Activated naive CD4-positive, alpha-beta T cell (primary cell): ENCODE measurements at places on chromosomes 12 and 14.
A peak's percentile ranks its signal among the peaks of the same experiment; 100 is the strongest.

DNA sequence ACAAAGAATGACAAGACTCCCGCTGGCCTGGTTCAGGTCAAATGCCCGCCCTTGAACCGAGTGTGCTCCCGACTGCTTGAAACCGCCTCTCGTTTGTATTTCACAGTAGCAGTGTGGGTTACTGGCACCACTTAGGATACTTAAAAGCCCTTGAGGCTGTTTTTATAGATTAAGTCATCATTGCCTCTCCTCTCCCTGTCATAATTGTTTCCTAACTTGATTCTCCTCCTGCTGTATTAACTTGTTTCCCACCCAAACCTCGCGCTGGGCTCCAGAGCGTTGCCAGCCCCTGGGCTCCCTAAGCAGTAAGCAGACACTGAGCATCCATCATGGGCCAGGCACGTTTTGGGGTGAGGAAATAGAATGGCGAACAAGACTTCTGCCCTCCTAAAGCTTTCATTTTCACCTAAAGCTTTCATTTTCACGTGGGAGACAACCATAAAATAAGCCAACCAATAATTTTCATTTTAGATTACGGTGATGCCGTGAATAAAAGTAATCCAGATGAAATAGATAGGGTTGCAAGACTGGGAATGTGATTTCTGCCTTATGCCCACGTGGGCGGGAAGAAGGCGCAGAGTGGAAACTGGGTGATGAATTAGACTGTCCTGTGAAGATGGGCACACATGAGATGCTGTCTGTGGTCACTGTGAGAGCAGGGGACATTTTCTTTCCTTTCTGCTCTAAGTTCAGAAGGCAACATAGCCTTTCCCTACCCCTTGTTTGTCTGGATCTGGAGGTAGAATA is 97.5 kb downstream of the PPP2R5C start:
- DNase-seq, result no peak

GRCh38 chr12:68001486-68002466 is 12.5 kb downstream of the IFNG-AS1 start:
- no peak for DNase-seq

DNA sequence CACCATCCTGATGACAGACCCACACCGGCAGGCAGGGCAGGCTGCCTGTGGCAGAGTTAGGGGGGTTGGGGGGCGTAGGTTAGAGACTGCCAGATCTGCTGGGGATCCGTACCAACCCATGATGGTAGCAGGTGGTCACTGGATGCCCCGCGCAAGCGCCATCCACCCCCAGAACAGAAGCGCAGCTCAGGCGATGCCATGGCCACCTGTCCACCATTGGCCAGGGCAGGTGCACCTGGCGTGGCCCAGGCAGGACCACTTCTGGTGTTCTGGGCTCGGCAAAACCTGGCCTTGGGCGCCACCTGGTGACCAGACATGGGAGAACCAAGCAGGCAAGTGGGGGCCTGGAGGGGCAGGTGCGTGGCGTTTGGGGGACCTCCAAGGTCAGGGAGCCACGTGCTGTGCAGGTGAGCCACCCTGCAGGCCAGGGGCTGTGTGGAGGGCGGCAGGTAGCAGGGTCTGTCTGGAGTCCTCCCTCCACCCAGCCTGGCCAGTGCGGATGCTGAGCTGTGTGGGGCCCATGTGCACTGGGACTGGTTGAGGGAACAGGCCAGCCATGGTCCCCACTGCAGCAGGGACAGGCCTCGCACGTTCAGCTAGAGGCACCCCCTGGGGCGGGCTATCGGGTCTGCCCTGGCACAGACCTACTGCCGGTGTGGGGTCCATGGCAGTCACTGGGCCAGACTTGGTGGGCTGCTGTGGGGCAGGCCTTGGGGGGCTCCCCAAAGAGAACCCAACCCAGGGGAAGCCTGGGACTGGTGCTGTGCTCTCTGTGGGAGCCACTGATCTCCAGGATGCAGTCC is 15.6 kb downstream of the BAG5 start:
- DNase-seq, result peak; percentile 71

- no peak for DNase-seq
These were observed 18.6 kb downstream of the SPPL3 start for GRCh38 chr12:120885521-120885920.

DNA sequence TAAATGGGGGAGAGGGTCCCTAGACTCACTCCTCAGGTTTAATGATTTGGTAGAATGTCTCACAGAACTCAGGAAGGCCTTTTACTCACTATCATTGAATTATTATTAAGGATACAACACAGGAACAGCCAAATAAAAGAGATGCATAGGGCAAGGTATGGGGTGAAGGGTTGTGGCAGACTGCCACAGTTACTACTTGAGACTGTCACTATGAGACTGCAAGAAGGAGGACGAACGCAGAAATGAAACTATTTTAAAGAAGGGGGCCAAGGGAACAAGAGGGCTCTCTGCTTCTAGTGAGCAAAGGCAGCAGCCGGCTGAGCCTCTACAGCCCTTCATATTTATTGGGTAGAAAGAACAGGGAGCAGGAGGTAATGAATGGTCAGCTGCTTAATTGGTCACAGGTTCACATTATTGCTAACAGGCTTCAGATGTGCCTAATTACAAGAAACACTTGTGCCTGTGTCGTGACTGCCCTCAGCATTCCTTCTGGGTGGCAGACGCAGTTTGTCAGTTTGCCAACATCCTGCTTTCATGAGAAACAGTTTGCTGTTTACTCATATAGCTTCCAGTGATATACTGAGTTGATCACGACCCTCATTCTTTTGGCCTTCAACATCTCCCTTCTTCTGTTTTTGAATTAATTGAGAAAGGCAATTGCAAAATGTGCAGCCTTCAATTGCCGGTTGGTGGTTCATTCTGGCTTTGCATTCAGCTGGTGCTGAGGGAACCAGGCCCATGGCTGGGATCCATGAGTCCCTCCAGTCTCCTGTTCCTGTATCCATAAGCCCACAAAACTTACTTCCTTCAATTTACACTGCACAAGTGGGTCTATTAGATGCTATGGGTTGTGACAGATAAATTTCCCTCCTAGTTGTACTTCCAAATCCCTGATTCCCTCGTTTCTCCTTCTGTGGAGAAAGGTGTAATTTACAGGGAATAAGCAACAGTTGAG is 82.8 kb upstream of the PLEKHG7 start:
- DNase-seq, result no peak

DNA sequence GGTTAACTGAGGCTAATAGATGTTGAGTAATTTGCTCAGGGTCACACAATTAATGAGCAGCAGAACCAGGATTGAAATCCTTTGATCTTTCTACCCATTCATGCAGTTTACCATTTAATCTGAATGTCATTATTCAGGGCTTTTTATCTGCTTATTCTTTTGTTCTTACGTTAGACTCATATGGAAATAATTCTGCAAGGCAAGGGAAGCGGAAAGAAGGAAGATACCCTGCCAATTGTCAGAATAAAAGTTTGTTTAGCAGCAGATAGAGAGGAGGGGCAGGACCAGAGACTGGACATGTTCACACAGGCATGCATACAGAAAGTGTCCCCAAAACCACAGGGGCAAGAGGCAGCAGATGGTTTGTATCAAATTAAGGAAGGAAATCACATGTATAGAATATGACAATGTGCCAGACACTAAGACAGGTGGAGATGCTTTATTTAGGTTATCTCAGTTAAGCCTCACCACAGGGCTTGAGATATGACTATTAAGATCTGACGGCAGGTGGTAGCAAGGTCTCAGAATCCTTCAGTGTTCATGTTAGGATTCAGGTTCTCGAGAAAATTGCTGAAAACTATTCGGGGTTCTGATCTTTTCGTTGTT is 29.8 kb downstream of the BRMS1L start:
- DNase-seq, result no peak

DNA sequence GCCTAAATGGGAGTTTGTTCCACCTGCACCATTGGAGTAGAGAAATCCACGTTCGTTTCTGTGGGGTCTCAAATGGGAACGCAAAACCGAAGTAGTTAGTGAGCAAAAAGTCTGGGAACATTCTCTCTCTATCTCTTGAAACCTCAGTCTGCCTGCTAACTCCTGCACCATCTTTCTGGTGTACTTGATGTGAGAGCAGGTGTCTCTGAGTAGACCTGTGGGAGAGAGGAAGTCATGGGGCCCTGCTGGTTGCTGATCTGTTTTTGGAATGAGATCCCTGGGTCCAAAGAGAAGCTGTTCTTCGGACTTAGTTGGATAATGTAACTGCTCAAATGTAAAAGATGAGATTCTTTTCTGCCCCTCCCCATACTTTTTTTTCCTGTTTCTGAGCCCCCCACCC is 57.3 kb downstream of the MAX start:
- no peak for DNase-seq

- DNase-seq, result no peak
These were observed 15.4 kb upstream of the ZNF641 start for GRCh38 chr12:48366131-48366530.

- no peak for DNase-seq
These were observed 40.3 kb downstream of the CMKLR1 start for GRCh38 chr12:108298761-108299275.

DNA sequence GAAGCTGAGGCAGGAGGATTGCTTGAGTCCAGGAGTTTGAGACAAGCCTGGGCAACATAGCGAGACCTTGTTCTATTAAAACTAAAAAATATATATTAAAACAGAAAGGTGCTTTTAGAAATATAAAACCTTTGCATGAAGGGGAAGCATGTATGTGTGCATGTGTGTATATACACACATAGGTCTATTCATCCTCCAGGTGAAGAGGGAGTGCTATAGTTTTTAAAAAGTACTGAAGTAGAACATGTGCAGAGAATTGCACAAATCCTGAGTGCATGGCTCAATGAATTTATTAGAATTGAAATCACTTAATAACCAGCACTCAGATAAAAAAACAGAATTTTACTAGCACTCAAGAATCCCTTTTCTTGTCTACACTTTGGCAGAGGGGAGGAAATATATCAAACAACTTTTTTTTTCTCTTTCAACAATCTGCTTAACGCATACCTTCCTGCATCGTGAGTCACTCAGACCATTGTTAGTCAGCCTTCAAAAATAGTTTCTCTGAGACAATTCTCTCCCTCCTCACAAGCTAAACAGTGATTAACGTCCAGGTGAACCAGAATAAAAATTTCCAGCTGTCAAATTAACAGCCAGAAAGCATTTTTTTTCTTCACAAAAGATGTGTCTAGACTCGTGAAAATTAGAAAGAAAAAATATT is 17.7 kb upstream of the NEDD1 start:
- no peak for DNase-seq

DNA sequence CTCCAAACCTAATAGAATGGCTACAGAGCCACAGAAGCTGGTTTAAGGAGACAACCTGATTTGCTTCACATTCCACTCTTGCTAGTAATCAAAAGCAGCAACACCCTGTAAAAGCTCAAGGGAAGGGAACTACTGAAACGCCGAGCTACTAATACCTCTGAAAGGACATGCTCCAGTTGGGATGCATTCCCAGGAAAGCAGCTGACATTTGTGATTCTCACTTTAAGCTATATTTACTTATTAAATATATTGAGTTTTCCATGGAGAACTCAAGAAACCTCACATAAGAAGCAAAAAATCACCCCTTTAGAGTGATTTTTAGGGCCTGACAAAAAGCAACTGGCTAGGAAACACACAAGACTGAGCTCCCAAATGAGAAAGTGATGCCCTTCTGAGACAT is 1073.0 kb upstream of the FLRT2 start:
- no peak for DNase-seq

DNA sequence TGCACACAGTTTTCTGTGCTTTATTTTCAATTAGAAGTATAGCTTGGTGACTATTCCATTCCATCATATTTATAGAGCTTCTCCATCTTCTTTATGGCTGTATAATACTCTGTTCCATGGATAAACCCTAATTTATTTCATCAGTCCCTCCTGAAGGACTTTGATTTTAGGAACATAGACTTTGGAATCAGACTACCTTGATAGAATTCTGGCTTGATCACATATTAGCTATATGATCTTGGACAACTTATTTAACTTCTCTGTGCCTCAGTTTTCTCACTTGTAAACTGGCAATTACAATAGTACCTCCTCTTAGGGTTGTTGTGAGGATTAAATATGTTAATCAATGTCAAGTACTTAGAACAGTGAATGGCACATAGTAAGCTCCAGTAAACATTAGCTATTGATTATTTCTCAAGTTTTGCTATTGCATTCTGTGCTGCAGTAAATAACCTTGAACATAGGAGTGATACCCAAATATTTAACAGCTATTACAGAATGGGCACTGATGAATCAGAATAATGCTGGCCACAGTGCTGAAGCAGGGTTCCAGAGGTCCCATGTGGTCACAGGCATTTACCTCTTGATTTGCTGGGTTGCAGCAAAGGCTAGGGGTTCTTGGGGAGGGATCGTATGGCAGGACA is 12.2 kb upstream of the NR1H4 start:
- DNase-seq, result no peak

DNA sequence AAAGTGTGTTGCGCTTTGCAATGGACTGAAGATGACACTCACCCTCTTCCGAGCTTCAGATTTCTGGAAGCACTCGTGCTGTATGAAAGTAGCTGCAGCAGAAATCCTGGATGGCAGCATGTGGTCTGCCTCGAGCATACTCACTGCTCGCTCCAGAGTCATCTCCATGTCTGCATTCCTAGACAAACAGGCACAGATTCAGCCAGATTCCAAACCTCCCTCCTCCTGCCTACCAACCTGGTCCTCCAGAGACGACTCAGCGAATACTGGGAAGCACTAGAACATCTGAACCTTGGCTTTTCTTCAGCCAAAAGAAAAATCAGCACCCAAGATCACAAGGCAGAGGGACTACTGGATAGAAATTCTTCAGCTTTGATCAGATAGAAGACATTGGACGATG is 27.7 kb downstream of the PKP2 start:
- DNase-seq, result no peak
